NCI-H2081 (cell line): ENCODE measurements at places on chromosomes 4 and X.
A peak's percentile ranks its signal among the peaks of the same experiment; 100 is the strongest.

GRCh38 chr4:86558258-86558657 lies 35.9 kb upstream of the PTPN13 start:
- DNase-seq = no peak

DNA sequence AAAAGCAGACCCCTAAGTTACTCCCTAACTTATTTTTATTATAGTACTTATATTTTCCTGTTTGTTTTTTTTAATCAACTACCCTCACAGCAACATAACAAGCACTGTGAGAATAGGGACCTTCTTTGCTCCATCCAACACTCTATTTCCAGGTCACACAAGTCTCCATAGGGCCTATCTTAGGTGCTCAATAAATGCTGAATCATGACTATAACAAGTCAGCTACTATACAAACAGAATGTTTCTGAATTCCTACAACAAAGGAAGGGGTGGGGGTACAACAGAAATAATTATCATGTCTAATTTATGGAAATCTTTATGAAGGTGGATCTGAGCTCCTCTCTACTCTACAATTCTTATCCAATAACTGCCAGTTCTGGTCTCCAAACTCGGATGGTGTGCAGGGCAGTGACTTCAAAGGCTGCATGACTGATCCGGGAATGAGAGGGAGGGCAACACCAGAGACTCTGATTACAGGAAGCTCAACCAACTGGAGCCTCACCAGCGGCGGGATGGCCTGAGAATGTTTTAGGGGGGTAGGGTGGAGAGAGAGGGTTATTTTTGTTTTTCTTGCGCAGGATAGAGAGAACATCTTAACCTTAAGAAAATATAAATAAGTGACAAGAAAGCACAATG lies 71.1 kb downstream of the HADH start:
- DNase-seq = no peak

DNA sequence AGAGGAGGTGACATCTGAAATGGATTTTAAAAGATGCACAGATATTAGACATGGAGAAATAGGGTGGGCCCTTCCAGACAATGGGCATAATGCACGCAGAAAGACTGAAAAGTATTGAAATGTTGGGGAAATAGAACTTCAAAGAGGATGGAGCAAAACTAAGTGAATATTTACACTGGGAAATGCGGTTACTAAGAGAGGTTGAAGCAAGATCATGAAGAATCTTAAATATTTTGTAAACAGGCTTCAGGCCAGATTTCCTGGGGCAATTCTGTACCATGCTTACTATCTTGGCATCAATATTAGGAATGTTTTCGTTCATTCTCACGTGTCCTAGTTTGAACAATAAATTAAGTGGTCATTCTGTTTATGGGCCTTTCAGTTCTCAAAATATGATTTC lies 216.3 kb downstream of the ADAMTS3 start:
- no peak for DNase-seq

- DNase-seq = no peak
Observed at GRCh38 chr4:30460818-30461217, 259.4 kb upstream of the PCDH7 start.

DNA sequence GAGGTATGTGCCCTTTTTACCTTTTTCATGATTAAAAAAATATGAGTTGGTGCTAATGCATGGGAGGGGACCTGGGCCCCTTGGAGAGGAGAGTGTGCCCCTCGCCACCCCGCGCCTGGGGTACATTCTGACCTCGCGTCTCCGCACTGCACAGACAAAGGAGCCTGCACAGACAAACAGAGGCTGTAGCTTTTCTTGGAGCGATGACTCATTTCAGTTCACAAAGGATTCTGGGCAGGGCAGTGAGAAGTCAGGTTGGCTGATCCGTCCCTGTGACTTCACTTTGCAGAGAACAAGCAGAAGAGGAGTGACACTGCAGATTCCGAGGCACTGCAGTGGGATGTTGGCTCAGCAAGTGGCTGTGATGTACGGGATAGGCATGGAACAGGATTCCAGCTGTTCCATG lies 82.9 kb downstream of the STOX2 start:
- peak; percentile 5 for DNase-seq

DNA sequence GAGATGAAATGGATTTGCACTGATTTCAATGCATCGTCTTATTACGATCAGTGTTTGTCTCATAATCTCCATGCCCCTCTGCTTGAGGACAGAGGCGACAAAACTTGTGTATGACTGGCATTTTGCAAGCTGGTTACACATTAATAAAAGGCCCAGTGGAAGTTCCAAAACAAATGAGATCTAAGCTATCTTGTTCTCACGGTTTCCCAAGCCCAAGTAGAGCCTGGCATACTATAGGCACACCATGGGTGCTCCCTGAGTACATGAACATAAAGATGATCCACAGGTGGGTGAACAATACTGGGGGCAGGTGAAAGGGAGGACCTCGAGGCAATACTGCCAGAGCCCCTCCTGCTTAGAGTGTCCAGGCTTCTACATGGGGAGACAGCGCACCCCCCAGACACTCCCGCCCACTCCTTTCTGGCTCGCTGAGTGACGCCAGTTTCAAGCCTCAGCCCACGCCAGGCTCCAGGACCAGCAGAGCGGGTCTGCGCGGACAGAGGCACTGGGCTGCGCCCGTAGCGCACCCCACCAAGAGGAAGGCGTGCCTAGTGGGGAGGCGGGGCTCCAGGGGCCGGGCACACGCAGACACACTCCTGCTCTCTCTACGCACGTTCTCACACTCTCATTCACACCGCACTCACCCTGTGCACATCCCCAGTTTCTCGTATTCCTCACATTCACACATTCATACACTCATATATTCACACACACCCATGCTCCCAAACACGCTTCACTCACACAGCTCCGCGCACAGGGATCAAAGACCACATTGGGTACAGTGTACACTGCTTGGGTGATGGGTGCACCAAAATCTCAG lies 8.9 kb upstream of the GSX2 start:
- DNase-seq = peak; percentile 9

DNA sequence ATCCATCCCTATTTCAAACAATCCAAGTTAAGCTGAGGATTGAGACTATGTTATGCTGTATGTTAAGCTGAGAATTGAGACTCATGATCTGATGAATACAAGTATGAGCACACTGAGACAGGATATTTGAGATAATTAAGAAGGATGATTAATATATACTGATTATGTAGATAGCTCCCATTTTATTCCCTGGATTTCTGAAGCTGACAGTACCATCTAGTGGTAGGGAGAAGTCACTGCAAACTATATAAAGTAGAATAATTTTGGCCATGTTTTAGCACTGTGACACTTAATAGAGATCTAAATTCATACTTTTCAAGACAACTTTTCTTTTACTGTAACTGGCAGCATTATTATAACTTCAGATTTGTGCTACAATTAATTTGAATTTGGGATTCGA lies 63.8 kb upstream of the HPRT1 start:
- no peak for DNase-seq

- peak; percentile 59 for DNase-seq
Observed at GRCh38 chr4:52659001-52659721, at the start of gene USP46. Gene USP46 (minus strand): TSS chr4:52659301. CDS start chr4:52659150, 151 bp downstream.

GRCh38 chr4:5757091-5757490 lies 46.1 kb downstream of the EVC start:
- no peak for DNase-seq

DNA sequence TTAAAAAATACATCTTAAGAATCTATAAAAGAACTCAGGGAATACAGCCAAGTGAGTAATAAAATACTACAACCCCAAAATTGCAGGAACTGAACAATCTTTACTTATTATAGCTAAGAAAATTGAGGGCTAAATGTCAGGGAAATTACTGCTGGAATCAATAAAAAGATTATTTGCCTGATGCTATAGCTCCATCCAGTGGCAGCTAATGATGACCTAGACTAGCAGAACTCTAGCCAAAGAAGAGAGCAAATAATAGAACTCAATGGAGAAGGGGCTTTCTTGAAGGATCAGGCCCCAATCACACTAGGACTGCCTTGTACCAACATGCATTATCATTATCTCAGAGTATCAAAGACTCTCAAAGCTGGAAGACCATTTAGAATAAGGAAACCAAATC lies 85.0 kb upstream of the FAM241A start:
- no peak for DNase-seq

DNA sequence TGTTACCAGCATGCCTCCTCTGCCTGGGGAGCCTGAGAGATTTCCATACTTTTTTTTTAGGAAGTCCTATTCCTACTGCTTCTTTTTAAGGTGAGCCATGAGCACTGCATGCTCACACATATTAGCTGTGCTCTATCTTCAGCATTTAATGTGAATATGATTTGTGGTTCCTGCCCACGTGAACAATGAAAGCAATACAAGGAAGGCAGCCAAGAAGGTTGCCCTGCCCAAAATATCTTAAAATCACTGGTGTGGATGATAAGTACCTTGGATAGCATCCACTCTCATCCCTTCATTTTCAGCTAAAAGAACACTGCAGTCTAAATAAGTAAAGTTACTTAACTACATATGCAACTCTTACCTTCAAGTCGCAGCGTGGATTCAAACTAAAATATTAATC lies 607.5 kb downstream of the PACRGL start:
- no peak for DNase-seq

- DNase-seq = no peak
Observed at GRCh38 chr4:169626331-169627282, 6.2 kb downstream of the CLCN3 start.

DNA sequence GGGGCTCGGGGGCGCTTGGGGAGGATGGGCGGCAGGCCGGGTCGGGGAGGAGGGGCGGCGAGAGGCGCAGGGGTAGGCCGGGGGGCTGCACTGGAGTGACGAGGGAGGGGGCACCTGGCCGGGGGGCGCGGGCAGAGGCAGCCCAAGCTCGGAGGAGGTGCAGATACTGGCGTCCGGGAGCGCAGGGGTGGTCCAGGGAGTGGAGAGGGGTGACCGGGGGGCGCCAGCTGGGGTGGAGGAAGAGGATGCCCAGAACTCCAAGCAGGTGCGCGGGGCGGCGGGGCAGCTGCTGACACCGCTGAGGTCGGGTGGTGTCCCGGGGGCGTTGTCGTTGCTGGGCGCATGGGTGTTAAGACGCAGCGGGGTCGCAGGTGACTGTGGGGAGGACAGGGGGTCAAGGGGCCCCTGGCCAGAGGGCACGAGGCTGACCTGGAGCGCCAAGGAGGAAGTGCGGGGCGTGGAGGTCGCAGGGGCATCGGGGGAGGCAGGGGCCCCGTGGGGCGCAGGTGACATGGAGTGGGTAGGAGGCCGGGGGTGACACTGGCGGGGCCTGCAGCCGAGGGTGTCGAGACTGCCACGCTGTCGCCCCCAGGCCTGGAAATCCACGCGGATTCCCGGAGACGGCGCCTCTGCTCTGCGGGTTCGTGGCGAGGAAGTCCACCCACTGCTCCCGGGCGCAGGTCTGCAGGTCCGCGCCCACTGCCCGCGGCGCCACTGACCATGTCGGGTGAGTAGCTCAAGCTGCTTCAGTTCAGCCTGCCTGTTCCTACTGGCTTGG lies 928 bp downstream of the GYG2 start:
- no peak for DNase-seq

DNA sequence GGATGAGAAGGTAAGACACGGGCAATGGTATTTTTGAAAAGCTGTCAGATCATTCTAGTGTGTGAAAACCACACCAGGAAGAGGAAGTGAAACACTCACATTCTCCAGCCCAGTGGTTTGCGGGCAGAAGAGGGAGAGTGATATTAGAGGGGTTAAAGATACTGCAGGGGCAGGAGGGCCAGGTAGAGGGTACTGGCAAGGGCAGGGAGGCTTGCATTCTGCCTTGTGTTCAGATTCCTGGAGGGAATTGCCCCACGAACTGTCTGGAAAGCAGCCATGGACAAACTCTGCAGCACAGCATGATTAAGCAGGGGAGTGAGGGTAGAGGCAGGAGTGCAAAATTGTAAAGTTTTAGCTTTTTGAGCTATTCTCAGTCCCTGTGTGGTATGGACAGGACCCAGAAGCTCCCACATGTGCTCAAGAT lies 30.9 kb downstream of the NIPAL1 start:
- no peak for DNase-seq

- no peak for DNase-seq
Observed at GRCh38 chrX:39740078-39740477, 357.7 kb downstream of the BCOR start.

DNA sequence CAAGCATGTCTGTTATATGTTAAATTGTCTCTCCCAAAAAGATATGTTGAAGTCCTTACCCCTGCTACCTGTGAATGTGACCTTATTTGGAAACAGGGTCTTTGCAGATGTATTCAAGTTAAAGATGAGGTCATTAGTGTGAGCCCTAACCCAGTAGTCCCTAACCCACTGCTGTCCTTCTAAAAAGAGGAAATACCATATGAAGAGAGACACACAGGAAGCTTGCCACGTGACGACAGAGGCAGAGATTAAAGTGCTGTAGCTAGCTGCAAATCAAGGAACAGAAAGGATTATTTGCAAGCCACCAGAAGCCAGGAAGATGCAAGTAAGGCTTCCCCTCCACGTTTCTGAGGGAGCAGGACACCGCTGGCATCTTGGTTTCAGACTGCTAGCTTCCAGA lies 150.1 kb downstream of the HNRNPD start:
- DNase-seq = no peak

DNA sequence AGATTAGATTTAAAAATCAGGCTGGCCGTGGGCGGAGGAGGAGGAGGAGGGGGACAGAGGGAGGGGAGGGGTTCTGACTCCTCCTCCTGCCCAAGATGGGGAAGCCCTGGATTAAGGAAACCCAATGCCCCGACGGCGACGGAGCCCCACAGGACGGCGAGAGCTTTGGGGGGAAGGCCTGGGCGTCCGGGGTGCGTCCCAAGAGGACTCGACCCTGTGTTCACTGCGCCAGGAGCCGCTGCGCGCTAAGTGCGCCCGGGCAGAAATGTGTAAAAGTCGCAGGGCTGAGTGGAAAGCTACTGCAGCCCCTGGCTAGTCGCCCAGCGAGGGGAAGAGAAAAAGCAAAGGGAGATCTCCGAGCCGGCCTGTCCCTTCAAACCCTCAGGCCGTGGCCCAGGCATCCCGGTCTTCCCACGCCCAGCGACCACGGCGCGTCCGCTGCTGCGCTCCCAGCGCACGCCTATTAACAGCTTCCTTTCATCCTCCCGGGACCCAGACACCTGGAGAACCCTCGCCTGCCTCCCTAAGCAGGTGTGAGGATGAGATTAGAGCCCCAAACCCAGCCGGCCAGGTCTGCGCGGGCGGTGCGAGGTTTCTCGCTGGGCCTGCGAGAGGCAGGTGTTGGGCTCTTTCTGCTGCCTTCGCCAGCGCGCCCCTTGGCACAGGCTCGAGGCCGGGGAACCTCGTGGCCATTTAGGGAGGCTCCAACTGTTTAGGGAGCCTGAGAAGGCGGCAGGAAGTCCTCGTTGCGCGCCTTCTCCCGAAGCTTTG lies 1.4 kb upstream of the RPS6KA3 start:
- DNase-seq = no peak

DNA sequence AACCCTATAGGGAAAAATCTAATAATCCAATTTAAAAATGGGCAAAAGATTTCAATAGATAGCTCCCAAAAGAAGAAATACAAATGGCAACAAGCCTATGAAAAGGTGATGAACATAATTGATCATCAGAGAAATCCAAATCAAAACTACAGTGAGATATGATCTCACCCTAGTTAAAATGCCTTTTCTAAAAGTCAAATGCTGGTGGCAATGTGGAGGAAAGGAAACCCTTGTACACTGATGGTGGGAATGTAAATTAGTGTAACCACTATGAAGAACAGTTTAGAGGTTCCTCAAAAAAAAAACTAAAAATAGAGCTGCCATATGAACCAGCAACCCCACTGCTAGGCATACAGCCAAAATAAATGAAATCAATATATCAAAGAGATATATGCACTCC lies 44.5 kb downstream of the STPG2 start:
- peak; percentile 17 for DNase-seq
